ENCODE measurements at places on chromosomes 2 and 18.
A peak's percentile ranks its signal among the peaks of the same experiment; 100 is the strongest.

- no peak for DNase-seq
Measured at GRCh38 chr2:205357732-205358131, 324.6 kb upstream of the NRP2 start.

GRCh38 chr2:183123117-183123958 lies 905 bp upstream of the NUP35 start:
- DNase-seq, result no peak

GRCh38 chr2:7773362-7774360 lies 856.4 kb downstream of the RNF144A start:
- DNase-seq, result peak; percentile 61

DNA sequence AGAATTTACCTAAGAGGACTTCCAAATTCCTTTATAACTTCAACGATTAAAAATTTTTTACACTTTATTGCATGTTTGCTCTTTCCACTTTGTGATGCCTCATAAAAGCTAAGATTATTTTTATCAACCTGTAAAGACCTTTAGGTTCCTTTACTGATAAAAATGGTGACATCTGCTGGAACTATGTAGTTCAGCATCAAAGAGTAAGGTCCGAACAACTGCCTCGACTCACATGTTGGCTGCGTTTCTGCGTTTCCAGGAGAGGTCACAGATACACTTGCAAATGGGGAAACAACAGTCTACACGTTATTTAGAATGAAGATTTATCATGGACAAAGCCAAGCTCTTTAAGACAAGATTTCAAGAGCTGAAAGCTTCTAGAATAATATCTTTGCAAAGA lies 18.8 kb upstream of the TMX3 start:
- DNase-seq, result no peak
